ENCODE measurements at places on chromosomes 2 and 18. TPM values are rescaled to one million over a fixed set of nuclear protein-coding genes. Genes with fewer than 3 reads are reported as not detected.

Gene MC5R
- not detected for total RNA-seq

Gene MAB21L4
- total RNA-seq = not detected

Gene APCDD1
- total RNA-seq = 4.5 TPM

Gene UGT1A10
- total RNA-seq = not detected

Gene RPRM
- total RNA-seq = 0.15 TPM

Gene MLPH
- 18.0 TPM for total RNA-seq

Gene MYO5B
- not detected for total RNA-seq

Gene PRKRA
- 48.4 TPM for total RNA-seq

Gene MBD1
- total RNA-seq = 63.7 TPM

Gene TEKT4
- total RNA-seq = not detected

Gene PLGLB1
- total RNA-seq = 1.5 TPM

Gene POTEI
- total RNA-seq = not detected

Gene UCN
- total RNA-seq = 1.8 TPM

Gene LAMA1
- 3.6 TPM for total RNA-seq

Gene MYOM1
- total RNA-seq = 0.15 TPM

Gene MC4R
- total RNA-seq = not detected

Gene LOXHD1
- not detected for total RNA-seq

Gene MOGAT1
- not detected for total RNA-seq

Gene NCKAP5
- 3.5 TPM for total RNA-seq

Gene TNFAIP6
- 32.4 TPM for total RNA-seq

Gene LRP2
- not detected for total RNA-seq

Gene CYBRD1
- 497 TPM for total RNA-seq

Gene CHRNG
- total RNA-seq = not detected

Gene TUBA3E
- not detected for total RNA-seq

Gene REG1B
- not detected for total RNA-seq

Gene RAPH1
- total RNA-seq = 19.2 TPM

Gene DLX1
- 0.15 TPM for total RNA-seq

Gene RAB27B
- total RNA-seq = 2.0 TPM

Measured in smooth muscle cell of trachea (primary cell).